ENCODE measurements at places on chromosomes 5 and 9.

- DNase-seq: no peak
These were observed 86.3 kb downstream of the SLC44A1 start for GRCh38 chr9:105330755-105331154.

DNA sequence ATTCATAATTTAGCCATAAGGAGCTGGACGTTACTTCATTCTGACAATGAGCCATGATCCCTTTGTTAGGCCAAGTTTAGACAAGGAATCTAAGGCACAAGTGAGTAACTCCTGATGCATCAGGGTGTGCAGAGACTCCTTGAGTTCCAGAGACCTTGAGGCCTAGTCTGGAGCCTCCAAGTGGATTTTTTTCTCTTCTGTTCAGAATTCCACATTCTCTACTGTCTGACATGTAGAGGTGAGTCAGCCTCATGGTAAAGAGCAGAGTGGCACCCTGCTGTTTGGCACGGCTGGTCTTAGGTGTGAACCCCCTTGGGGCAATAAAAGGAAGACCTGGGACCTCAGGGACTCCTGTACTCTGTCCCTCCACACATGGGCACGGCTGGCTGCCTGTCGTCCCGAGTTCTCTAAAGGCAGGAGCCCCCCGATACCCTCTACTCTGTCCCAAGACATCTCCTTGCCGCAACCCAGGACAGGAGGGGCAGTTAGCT, 22.0 kb upstream of the TGFBI start:
- DNase-seq: no peak

DNA sequence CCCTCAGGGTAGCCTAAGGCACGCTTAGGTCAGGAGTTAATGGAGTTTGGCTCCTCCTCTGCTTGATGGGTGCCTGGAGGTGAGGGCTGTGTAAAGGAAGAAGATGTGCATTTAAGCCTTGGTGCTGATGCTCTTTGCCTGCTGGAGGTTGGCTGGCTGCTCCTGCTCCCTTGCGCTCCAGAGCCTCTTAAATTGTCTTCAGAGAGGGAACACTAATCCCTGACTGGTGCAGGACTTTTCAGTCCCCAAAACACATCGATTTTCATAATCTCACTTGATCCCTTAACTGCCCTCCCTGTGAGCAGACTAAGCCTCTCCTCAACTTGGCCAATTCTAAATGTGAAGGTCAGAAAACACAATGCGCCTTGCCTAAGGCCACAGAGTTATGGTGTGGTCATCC, 16.2 kb upstream of the TCOF1 start:
- no peak for DNase-seq

- no peak for DNase-seq
These were observed 355.3 kb downstream of the KIAA0825 start for GRCh38 chr5:94263068-94263467.

- DNase-seq: no peak
These were observed 3.7 kb downstream of the ACTL7B start for GRCh38 chr9:108852079-108852478.

DNA sequence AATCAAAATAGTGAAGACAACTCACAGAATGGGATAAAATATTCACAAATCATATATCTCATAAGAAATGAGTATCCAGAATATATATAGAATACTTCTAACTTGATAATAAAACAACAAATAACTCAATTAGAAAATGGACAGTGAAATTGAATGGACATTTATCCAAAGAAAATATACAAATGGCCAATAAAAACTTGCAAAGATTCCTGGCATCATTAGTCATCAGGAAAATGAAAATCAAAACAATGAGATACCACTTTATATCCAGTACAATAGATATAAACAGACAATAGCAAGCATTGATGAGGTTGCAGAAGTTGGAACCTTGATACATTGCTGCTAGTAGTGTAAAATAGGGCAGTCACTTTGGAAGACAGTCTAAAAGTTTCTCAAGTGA, 12.8 kb upstream of the TLR4 start:
- DNase-seq: no peak

DNA sequence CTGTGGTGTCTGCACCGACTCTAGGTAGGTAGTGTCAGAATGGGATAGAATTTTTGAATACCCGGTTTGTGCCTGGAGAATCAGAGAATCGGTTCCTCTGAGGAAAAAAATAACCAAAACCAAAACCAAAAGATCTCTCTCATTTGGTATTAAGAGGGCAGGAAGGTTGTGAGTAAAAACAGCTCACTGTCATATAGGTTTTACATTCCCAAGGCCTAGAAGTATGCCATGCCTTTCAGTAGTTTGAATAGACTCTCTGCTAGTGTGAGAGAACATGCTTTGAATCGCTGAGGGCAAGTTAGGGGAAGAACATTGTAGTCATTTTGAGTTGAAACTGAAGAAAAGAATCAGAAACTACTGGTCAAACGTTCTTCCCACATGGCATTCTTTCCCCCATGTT, 411.4 kb upstream of the CD180 start:
- no peak for DNase-seq

GRCh38 chr5:112604732-112605630, 132.7 kb upstream of the APC start:
- DNase-seq: peak; percentile 15

DNA sequence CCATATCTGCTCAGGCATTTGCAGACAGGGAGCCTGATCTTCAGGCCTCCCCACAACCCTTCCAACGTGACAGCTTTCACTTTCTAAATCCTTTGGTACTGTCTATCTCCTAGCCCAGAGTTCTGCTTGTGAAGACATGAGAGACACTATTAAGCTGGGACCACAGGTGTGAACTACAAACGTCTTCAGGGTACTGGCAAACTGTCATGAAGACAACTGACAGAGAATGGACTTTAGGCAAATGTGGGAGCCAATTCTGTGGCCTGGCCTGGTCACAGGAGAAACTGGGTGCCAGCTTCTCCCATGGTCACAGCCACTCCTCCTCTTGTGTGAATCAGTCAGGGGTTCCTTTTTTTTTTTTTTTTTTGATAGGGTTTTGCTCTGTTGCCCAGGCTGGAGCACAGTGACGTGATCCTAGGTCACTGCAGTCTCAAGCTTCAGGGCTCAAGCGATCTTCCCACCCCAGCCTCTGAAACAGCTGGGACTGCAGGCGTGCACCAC, 10.4 kb downstream of the TRIM14 start:
- no peak for DNase-seq

All from NCI-H69 (cell line).